GM23338 (cell line): ENCODE measurements at places on chromosomes 2 and 18. TPM values are rescaled to one million over a fixed set of nuclear protein-coding genes. Genes with fewer than 3 reads are reported as not detected.

ROCK2 gene
- total RNA-seq, result 27.0 and 28.0 TPM in 2 replicates

- no peak for DNase-seq
- no peaks in the 10 kb centered on the region for H3K27me3 ChIP-seq
- no peaks in the 10 kb centered on the region for H3K36me3 ChIP-seq
- H3K4me1 ChIP-seq, result peaks cover 20% of the 10 kb centered on the region
- no peak overlapping the region for H3K27ac ChIP-seq
- no peak overlapping the region for H3K4me3 ChIP-seq
These were observed 484.8 kb upstream of the ID2 start for GRCh38 chr2:8197101-8197500.

DNA sequence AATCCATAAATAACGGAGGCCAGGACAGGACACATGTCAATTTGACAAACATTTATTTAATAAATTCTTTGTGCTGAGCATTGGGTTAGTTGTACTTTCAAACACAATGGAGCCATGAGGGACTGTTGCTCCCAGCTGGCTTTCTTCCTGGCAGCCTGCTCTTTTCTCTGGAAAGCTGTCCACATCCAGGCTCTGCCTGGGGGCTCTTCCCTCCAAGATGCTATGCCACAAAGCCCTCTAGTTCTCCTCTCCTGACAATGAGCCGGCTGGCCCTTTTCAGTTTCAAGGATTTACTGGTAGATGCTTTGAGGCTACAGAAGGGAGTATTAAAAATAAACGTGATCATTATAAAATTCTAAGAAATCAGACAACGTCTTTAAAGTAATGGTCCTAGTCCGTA is 44.1 kb upstream of the SLC14A2 start:
- H3K4me3 ChIP-seq, result no peak overlapping the region
- no peaks in the 10 kb centered on the region for H3K36me3 ChIP-seq
- H3K27ac ChIP-seq, result no peak overlapping the region
- no peak for DNase-seq
- no peaks in the 10 kb centered on the region for H3K27me3 ChIP-seq
- no peaks in the 10 kb centered on the region for H3K4me1 ChIP-seq

GRCh38 chr2:156429211-156429610 is 7.0 kb upstream of the GPD2 start:
- H3K27me3 ChIP-seq, result no peaks in the 10 kb centered on the region
- peaks cover 5% of the 10 kb centered on the region; the same call in 1 of the 2 replicates for H3K4me1 ChIP-seq
- no peak for DNase-seq
- no peaks in the 10 kb centered on the region for H3K36me3 ChIP-seq
- no peak overlapping the region for H3K27ac ChIP-seq
- H3K4me3 ChIP-seq, result no peak overlapping the region

VIT gene
- not detected in 2 replicates for total RNA-seq

DNA sequence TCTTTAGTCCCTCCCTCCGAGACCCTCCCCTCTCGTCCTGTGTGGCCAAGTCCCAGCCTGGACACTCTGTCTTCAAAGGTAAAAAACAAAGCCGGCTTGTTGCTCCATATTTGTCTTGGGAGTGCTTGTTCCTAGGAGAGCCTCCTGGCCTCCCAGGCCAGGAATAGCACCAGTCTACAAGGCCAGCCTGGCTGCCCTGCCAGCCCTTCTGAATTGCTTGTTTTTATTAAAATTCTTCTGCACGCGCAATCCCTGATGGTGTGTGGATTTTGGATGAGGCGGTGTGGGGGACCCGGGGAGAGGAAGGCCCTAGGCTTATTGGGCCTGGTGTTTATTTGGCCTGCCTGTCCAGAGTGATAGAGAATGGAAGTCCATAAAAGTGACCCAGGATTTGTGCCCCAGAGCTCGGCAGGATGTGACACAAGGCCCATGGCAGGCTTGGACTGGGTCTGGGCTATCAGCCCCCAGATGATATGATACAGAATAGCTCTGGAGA is 297.3 kb downstream of the CYP26B1 start:
- no peaks in the 10 kb centered on the region for H3K27me3 ChIP-seq
- H3K27ac ChIP-seq, result no peak overlapping the region
- DNase-seq, result no peak
- no peaks in the 10 kb centered on the region for H3K4me1 ChIP-seq

DNA sequence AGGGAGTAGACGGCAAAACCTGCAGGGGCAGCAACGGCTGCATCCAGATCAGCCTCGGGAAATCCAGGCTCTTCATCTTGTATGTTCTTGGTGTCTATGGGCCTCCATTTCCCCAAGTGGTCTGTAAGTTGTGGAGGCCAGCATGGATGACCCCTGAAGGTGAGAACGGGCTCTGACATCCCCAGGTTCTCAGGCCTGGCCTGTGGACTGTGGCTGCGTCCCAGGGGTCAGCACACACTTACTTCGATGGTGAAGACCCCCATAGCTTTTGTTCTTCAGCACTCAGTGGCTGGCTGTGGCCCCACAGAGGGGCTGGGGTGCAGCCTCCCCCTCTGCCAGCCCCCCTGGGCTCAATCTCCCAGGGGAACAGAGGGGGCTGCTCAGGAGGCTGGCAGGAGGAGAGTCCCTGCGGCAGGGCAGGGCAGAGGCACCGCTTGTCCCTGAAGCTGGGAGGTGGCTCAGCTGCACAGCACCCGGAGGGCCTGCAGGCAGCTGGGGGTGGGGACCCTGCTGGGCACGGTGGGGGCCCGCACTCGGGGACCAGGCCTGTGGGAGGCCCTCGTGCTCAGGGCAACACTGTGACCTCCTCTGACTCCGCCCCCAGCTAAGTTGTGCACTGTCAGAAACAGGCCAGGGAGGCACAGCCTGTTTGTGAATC is 3.8 kb downstream of the SLC66A3 start:
- no peak overlapping the region for H3K4me3 ChIP-seq
- H3K27ac ChIP-seq, result no peak overlapping the region
- H3K4me1 ChIP-seq, result no peaks in the 10 kb centered on the region; the same call in 1 of the 2 replicates
- no peaks in the 10 kb centered on the region for H3K36me3 ChIP-seq
- H3K27me3 ChIP-seq, result peaks cover 6% of the 10 kb centered on the region; the same call in 1 of the 2 replicates

- no peaks in the 10 kb centered on the region for H3K27me3 ChIP-seq
- H3K36me3 ChIP-seq, result no peaks in the 10 kb centered on the region
- peak; percentile 44 for DNase-seq
- peak overlapping the region; percentile 13; the same call in 1 of the 2 replicates for H3K27ac ChIP-seq
These were observed 52.8 kb upstream of the DCC start for GRCh38 chr18:52287151-52287550.

SH2D6 gene
- not detected in 2 replicates for total RNA-seq

OBSL1 gene
- 164 and 207 TPM in 2 replicates for total RNA-seq

DNA sequence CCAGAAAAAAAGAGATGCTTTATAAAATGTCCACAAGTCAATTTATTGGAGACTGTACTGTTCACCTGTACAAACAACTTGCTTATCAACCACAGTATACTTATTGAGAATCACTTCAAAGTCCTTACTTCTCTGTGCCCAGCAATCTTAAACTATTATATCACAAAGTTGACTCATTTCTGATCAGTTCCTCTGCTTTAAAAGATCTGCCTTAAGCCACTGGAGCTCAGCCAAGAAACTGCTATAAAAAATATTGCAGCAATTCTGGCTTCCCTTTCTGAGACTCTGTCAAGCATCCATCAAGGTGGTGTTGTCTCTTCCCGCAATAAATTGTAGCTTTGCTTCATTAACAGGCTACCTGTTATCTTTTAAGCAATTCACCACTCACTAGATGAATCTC is 375.2 kb upstream of the SPHKAP start:
- DNase-seq, result no peak
- no peak overlapping the region for H3K4me3 ChIP-seq
- no peak overlapping the region for H3K27ac ChIP-seq
- no peaks in the 10 kb centered on the region for H3K27me3 ChIP-seq
- no peaks in the 10 kb centered on the region for H3K36me3 ChIP-seq

IL1RL1 gene
- total RNA-seq, result not detected in 2 replicates

- no peak overlapping the region for H3K27ac ChIP-seq
- H3K27me3 ChIP-seq, result peaks cover 12% of the 10 kb centered on the region
- no peak for DNase-seq
- no peak overlapping the region for H3K4me3 ChIP-seq
- H3K4me1 ChIP-seq, result peaks cover 39% of the 10 kb centered on the region
These were observed 2.0 kb upstream of the BUB1 start for GRCh38 chr2:110679865-110680264.

ZNF804A gene
- total RNA-seq, result not detected in 2 replicates

DNA sequence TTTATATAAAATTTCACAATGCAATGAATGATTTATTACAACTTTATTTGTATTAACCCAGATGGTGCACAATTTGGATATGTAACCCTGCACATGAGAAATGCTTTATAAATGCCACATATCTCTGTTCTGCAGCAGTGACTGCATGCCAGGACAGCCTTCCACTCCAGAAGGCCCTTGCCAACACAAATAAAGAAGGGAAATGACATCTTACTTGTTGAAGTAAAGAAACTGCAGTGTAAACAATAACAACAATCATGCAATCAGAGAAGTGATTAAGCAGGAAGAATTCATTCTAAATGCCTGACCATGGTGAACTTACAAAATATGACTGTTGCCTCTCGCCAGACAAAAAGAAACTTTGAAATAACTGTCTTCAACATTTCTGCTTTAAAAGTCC is 129.9 kb upstream of the CHST9 start:
- no peaks in the 10 kb centered on the region for H3K36me3 ChIP-seq
- DNase-seq, result no peak
- H3K27me3 ChIP-seq, result no peaks in the 10 kb centered on the region
- no peak overlapping the region for H3K27ac ChIP-seq

DNA sequence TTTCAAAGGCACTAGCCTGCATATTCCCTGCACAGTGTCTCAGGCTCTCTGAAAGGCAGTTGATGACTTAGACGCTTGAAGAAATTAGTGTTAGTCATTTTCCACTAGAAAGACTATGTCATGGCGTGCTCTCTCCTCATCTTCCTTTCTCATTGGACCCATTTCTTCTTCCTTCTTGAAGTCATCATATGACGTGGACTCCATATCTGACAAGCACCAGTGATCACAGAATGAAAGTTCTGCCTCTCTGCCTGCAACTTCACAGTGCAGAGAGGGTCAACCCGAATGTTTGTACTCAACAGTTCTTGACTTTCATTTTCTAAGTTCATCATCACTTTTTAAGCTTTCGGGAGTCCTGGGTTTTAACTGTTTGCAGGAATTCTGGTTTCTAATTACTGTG is 63.7 kb upstream of the CYRIA start:
- no peaks in the 10 kb centered on the region for H3K27me3 ChIP-seq
- H3K27ac ChIP-seq, result no peak overlapping the region
- H3K4me3 ChIP-seq, result no peak overlapping the region

- no peak overlapping the region for H3K27ac ChIP-seq
- H3K4me1 ChIP-seq, result peaks cover 22% of the 10 kb centered on the region
- no peak overlapping the region for H3K4me3 ChIP-seq
- no peaks in the 10 kb centered on the region for H3K27me3 ChIP-seq
- H3K36me3 ChIP-seq, result peaks cover 41% of the 10 kb centered on the region
These were observed 77.5 kb downstream of the MAP4K3 start for GRCh38 chr2:39359453-39360038.

GRCh38 chr2:72036173-72036545 is 111.5 kb downstream of the CYP26B1 start:
- no peaks in the 10 kb centered on the region for H3K27me3 ChIP-seq
- H3K36me3 ChIP-seq, result no peaks in the 10 kb centered on the region
- no peak for DNase-seq
- H3K4me1 ChIP-seq, result no peaks in the 10 kb centered on the region
- no peak overlapping the region for H3K27ac ChIP-seq

- peak; percentile 75 for DNase-seq
- H3K4me3 ChIP-seq, result peak overlapping the region; percentile 76
- H3K27me3 ChIP-seq, result no peaks in the 10 kb centered on the region
- H3K4me1 ChIP-seq, result peaks cover 35% of the 10 kb centered on the region
- peak overlapping the region; percentile 98 for H3K27ac ChIP-seq
These were observed 681 bp upstream of the ROCK2 start for GRCh38 chr2:11344956-11345677.

DNA sequence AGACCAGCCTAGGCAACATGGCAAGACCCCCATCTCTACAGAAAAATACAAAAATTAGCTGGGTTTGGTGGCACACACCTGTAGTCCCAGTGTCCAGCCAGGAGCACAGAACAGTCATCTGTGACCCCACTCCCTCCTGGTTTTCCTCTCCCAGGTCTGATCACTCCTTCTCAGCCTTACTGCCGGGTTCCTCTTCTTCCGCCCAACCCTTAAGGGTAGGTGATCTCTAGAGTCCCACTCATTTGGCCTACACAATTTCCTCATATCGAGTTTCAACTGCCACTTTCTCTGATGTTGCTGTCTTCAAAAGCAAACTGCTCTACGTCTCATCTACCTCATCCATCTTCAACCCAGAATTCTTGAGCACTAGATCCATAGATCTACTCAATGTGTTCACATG is 13.4 kb upstream of the MAT2A start:
- DNase-seq, result no peak
- no peaks in the 10 kb centered on the region for H3K36me3 ChIP-seq
- H3K27me3 ChIP-seq, result no peaks in the 10 kb centered on the region
- no peak overlapping the region for H3K4me3 ChIP-seq
- H3K27ac ChIP-seq, result no peak overlapping the region
